Activated gamma-delta T cell treated with anti-CD3 and anti-CD28 coated beads, Interleukin-2, amount 50 U/mL, for 16 hours (primary cell): ENCODE measurements at places on chromosomes 6 and 20.
A peak's percentile ranks its signal among the peaks of the same experiment; 100 is the strongest.

DNA sequence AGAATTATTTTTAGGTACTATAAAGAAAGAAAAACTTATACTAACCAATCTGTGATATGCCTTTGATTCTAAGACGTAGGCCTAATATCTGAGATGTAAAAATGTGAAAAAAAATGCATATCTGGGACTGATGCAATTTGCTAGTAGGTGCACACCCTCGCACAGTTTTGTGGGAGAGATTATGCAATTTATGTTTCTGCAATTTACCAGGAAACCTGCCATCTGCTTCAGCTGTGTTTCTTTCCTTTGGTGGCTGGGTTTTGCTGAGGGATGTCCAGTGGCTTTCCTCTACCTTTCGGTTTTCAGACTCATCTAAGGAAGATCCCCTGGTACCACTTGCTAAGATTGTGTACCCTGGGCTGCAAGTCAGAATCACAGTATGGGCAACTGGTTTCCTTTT lies 186.9 kb downstream of the ZFP64 start:
- no peak for DNase-seq

DNA sequence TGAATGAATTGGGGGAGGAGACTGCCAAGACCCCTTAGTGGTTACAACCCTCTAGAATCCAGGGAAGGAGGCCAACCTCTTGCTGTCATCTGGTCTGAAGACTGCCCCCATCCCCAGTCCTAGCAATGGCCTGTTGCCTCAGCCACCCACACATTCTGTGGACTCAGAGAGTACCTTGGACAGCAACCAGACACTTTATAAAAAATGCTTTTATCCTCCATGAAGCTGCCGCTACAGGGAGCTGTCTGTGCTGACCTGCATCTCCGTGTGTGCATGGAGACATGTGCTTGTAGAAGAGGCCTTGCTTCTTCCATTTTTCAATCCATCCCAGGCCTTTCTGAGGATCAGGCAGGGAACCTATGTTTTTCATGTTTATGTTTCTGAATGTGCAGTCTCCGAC lies 15.2 kb downstream of the CDH22 start:
- no peak for DNase-seq

- DNase-seq: no peak
These were observed 16.3 kb upstream of the FAM8A1 start for GRCh38 chr6:17583811-17584210.

DNA sequence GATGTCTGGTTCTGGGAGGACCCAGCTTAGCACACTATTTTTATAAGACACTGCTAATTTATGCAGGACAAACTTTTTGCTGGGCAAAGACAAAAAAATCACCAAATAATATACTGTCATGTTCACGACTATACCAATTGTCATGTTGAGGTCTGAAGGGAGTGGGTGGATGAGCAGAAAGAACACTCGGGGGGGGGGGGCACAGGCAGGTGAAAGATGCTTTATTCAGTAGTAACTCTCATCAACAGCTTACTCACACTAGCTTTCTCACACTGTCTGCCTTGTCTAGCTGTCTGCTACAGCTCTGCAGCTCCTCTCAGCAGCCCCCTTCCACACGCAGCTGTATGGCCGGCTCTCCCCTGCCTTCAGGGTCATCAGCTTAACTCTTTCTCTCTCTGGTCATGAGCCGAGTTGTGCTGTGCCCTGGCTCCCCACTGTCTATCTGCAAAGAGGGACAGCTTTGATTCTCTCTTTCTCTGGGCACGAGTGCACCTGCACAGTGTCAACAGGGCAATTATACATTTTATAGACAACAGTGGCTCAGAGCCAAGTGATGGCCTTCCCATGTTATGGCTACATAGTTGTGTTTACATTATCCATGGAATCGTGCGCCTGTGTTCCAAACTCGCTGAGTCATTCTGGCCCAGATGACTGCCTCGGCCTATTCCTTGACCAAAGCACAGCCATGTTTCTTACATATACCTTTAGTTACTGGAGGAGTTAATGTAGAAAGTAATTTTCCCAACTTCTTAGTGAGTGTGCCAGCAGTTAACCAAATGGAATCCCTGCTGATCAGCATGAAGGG lies 187.7 kb upstream of the PRSS16 start:
- DNase-seq: no peak

DNA sequence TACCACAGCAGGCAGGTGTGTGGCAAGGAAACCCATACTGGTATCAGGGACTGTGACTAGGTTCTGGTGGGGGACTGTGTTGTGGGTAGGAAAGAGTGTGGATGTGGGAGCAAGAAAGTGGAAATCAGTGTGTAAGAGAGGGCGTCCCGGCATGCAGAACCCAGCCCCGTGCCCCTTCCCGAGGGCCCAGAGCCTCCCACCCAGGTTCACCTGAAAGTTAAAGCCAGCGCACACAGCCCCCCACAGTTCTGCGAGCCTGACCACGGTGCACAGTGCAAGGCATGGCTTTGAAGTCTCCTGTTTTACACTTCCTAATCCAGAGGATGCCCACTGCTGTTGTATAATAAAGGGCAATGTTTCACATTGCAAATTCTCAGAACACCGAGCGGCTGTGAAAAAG lies 22.7 kb downstream of the MAFB start:
- DNase-seq: no peak

DNA sequence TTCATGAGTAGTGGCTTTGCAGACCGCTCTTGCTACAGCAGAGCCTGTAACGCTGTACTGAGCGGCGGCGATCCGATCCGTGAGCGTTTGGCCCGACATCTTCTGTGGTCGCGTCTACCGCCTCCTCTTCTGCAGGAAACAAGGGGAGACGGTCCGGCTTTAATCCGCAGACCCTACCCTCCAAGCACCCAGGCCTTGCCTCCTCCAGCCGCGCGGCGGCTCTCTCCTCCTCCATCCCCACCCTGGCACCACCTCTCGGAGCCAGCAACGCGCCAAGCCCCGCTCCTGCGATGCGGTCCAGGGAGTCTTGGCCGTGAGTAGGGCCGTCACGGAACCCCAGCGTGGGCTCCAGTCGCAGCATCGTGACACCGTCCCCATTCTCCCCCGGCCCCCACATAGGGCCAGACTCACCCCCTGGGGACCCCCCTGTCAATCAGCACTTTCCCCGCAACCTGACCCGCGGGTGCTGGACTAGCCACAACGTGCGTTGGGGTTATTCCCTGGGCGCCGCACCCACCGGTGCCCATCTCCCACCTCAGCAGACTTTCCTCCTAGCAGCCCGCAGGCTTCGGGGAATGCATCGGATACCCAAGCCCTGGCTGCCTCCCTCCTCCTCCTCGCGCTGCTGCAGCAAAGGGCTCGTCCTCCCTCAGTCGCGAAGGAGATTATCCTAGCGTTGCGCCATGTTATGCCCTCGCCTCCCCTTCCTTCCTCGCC lies 914 bp downstream of the SNAP91 start:
- DNase-seq: no peak

- no peak for DNase-seq
These were observed 260.9 kb downstream of the SLC24A3 start for GRCh38 chr20:19473216-19473921.

DNA sequence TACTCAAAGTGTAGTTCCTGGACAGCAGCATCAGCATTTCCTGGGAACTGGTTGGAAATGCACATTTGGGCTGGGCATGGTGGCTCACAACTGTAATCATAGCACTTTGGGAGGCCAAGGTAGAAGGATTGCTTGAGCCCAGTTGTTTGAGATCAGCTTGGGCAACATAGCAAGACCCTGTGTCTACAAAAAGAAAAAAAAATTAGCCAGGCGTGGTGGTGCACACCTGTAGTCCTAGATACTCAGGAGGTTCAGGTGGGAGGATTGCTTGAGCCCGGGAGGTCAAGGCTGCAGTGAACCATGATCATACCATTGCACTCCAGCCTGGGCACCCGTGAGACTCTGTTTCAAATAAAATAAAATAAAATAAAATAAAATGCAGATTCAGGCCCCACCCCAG lies 156.2 kb downstream of the CDC5L start:
- no peak for DNase-seq

- DNase-seq: no peak
These were observed 603.7 kb downstream of the TENT5A start for GRCh38 chr6:81148751-81149150.

- no peak for DNase-seq
These were observed 122.3 kb downstream of the ANKS1A start for GRCh38 chr6:35011096-35012041.

DNA sequence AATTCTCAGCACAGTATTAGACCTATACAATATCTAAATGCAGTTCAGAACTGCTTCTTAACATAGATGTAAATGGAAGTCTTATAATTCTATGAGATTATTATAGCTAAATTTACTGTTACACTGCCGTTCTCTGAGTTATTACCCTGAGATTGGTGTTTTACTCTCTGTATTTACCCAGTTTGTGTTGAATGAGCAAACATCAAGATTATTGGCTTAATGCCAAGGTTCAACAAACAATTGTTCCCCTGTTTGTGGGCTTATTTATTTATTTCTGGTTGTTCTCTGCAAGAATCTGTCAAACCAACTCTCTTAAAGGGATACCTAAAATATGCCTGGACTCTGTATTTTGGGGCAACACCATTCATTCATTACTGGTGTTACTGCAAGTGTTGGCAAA lies 5.2 kb upstream of the STMND1 start:
- DNase-seq: no peak

- DNase-seq: no peak
These were observed 23.4 kb upstream of the APMAP start for GRCh38 chr20:25015986-25016385.

- DNase-seq: no peak
These were observed 554.2 kb downstream of the CDH26 start for GRCh38 chr20:60512443-60512842.

DNA sequence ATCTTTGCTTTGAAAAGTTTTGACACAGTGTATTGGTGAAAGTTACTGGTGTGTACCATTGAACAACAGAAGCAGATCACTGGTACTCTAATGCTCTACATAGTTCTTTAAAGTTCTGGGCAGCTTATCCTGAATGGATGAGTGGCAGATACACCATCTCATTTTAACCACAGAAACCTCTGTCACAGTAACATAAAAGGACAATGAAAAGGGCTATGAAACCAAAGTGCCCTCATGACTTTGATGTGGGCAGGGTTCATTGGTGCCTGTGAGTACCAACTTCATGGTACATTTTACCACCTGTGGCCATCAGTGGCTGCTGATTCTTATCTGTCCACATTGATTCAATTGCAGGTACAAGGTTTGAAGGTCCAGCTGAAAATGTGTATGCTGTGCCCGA lies 285.7 kb upstream of the PREP start:
- no peak for DNase-seq

GRCh38 chr6:70236343-70236742 lies 66.5 kb downstream of the COL9A1 start:
- DNase-seq: no peak

GRCh38 chr20:6827472-6827871 lies 60.0 kb downstream of the BMP2 start:
- no peak for DNase-seq

GRCh38 chr6:32967151-32968091 lies 973 bp upstream of the BRD2 start:
- DNase-seq: no peak

DNA sequence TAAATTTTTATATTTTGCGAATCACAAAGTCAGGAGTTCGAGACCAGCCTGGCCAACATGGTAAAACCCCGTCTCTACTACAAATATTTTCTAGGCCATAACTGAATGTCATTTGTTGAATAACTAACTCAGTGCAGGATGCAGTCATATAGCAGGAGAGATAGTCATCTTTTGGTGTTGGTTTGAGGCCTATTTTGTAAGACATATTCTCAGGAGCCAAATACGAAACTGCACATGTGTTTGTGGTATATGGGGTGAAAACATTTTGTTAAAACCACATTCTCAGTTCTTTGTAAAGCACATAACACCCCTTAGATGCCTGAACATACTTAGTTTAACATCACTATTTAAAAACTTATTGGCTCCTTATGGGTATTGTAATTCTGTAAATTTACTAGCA lies 4.7 kb upstream of the ENPP5 start:
- no peak for DNase-seq

DNA sequence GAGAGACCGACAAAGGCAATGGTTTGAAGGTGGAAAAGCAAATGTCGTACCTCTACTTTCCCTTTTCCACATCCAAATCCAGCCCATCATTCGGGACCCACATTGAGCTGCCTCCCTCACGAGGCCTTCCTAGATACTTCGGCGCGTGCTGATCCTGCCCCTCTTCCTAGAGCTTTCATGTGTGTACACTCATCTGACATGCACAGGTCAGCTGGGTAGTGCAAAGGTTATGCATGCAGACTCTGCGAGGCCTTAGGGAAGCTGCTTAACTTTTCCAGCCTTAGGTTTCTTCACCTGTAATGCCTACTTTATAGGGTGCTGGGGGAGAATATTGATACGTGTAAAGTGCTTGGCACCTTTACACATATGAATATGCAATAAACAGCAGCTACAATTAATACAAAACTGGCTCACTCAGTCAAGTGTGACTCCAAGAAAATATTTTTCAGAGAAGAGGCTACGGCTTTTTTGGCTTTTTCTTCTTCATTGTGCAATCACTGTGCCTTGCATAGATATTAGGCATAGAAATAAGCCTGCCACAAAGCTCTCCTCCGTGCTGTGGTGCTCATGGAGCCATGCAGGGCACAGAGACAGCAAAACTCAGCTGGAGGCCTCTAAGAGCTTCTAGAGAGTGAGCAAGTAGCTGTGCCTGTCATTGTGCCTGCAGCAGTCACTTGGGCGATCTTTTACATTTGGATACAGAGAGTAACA lies 3.6 kb upstream of the MANBAL start:
- DNase-seq: no peak

DNA sequence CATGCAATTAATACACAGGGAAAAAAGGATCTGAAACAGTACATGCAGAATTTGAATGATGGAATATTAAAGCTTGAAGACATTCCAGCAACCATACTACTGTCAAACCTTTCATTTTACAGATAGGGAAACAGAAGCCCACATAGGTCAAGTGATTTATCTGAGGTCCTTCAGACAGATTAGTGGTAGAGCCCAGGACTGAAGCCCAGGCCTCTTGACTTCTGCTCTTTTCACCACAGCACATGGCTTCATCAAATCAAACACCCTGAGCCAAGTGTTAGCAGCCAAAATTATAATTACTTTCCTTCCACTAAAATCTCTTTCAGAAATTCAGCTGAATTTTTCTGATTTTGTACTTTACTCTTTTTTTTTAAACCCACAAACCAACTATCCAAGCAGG lies 435.6 kb upstream of the RUNX2 start:
- DNase-seq: no peak

GRCh38 chr6:44976677-44977641 lies 351.2 kb upstream of the RUNX2 start:
- no peak for DNase-seq

DNA sequence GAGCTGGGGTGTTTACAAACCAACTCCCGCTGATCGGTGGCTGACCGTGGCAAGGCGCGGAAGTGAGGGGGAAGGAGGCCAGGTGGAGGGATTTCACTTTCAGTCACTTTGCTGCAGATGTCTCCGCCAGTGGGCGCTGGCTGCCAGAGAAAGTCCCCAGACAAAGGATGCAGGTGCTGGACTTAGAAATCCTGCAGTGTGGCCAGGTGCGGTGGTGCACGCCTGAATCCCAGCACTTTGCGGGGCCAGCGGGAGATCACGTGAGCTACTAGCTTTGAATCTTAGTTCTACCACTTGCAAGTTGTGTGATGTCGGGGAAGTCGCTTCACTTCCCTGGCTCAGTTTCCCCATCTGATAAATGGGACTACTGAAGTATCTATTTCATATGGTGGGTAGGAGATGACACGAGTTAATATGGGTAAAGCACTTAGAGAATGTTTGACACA lies 180.4 kb downstream of the ZNF217 start:
- DNase-seq: peak; percentile 34

GRCh38 chr20:41141153-41141815 lies 3.9 kb downstream of the PLCG1 start:
- DNase-seq: no peak
